ENCODE measurements at places on chromosomes 7 and 10.

DNA sequence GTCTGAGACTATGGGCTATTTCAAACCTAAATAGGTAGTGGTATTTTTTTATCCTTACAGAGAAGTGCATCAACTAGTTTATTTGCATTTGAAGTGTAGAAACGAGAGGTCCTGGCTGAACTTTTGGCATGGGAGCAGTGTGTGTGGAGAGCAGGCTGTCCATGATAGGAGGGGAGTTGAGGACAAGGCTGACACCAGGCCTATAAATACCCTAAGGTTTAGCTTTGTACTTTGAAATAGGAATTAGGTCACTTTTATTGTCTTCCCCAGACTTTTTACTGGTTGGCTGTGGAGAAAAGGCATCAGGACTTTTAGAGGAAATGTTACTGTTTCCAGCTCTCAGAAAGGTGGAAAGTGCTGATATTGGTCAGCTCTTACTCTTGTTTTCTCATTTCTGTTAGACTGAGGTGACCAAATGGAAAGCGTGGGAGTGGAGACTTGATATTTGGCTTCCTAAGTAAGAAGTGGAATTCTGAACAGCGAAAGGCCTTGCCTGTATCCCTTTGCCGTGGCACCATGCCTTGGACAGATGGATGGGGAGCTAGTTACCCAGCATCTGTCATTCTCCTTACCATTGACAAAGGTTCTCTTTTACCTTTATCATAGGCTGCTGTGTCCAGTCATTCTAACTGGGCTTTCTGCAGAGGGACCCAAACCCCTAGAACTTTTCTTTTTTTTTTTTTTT lies 46.0 kb downstream of the GBF1 start:
- no peak for DNase-seq

DNA sequence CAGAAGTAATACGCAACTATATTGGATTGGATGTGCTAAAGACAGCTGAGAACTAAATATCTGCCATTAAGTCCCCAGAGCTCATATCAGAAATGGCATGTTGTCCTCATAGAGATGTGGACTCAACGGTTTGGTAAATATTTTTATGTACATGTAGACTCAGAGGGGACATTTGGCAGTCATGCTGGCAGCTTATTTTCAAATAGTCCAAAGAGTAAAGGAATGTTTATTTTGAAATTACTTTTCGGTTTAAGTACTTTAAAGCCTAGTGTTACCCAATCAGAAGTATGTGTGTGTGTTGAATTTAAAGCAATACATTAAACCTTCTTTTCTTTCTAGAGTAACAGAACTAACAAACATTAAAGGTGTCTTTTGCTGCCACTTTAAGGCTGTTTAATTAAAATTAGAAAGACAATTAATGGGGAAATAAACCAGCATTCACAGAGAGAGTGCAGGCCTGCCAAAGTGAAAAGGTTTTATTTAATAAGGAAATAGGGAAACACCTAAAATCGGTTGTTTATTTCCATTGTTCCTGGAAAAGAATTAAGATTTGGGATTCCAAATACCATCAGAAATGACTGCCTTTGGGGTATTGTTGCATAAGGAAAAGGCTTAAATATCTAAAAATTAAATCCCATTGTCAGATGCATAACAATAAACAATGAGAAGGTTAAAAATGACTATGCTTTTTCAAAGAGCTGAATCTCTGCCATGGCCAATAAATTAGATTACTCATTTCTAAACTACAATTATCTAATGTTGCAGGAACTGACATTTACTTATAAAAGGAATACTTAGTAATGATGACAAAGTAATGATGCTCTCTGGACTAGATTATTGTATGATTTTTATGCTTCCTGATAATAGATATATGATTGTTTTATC lies 113.4 kb upstream of the AHR start:
- DNase-seq: no peak

DNA sequence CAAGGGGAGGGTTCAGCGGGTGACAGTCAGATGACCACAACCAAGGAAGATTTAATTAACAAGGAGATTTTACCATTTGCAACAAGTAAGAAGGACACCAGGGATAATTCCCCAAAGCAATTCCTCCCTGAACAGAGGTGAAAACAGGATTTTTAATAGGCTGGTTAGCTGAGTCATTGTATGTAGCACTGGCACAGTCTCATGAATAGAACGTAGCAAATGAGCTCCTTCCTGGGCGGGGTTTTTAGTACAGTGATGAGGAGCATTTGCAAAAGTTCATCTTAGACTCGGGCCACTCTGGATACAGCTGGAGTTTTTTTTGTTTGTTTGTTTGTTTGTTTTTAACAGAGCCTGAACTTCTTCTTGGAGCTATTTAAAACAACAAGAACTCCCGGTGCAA lies 39.0 kb downstream of the TAC1 start:
- DNase-seq: no peak

DNA sequence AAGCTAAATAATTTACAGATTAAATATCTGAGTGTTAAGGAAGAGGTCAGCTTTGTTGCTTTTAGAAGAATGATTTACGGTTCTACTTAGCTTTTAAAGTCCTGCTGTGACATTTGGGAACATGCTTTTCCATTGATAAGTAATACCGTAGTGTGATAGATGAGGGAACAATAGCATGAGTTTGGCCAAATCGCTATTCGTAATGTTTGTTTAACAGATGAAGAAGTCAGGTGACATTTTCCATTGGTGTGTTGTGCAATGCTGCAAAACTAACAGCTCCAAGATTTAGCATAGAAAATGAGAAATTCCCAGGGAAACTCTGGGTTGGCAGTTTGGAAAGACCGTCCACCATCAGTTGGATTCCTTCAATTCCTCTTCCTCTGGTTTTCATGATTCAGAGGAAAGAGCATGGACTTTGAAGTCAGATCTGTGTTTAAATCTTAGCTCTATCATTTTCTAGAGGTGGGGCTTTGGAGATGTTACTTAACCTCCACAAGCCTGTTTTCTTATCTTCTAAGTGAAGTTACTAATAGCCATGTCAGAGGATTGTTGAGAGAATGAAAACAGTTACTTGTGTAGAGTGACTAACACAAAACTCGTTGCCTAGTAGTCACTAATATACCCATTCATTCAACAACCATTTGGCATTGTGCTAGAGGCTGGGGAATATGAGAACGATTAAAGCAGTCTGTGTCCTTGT lies 140.4 kb upstream of the BMPER start:
- DNase-seq: no peak

DNA sequence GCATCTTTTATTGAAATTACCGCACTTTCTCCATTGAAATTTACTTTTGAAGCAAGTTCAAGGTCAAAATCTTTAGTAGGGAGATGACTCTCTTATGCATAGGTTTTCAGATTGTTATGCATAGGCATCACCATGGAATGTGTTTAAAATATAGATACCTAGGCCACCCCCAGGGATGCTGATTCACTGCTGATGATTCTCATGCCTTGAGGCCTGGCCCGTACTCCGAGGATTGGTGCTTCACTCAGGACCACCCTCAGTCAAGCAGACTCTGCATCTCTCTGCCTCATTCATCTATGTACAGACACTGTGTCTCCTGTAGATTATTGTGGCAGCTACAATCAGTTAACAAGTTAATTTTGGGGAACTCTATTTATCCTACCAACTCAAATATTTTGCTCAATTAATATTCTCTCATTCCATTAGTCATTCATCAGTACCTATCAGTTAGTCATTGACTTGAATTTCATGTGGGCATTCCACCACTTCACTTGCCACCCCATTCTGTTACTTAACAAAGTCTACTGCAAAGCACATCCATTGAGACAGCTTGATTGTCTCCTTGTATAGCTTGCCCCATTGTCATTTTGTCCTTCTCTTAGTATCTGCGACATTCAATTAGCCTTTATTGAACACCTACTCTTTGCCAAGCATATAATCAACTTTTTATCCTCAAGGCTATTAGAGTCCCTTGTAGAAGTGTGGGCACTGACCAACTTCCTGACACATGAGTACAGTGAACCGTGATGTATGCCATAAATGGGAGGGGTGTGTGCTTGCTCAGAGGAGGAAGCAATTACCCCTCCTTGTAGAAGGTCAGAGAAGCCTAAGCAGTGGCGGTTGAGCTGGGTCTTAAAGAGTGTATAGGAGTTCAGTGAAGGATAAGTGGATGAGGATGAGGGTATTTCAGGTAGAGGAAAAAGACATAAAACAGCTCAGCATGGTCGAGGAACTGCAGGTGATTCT lies 255.6 kb upstream of the BMPER start:
- no peak for DNase-seq

Measured in H9 (cell line).